NCI-H2029 treated with DMSO at 0.1 percent for 48 hours (cell line): ENCODE measurements at places on chromosomes 11 and 22.

DNA sequence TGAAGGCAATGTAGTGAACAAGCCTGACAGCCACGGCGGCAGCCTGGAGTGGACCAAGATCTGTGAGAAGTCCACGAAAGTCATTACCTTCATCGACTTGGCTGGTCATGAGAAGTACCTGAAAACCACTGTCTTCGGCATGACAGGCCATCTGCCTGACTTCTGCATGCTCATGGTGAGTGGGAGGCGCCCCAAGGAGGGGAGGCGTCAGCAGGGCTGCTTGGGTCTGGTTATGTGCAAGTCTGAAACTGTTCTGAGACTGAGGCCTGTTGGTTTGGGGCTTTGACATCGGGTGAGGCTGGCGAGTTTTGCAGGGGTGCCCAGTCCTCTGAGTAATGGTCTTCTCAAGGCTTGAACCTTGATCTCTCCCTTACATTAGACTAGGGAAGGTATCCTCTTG, 11.1 kb downstream of the GTPBP1 start:
- no peak for DNase-seq

DNA sequence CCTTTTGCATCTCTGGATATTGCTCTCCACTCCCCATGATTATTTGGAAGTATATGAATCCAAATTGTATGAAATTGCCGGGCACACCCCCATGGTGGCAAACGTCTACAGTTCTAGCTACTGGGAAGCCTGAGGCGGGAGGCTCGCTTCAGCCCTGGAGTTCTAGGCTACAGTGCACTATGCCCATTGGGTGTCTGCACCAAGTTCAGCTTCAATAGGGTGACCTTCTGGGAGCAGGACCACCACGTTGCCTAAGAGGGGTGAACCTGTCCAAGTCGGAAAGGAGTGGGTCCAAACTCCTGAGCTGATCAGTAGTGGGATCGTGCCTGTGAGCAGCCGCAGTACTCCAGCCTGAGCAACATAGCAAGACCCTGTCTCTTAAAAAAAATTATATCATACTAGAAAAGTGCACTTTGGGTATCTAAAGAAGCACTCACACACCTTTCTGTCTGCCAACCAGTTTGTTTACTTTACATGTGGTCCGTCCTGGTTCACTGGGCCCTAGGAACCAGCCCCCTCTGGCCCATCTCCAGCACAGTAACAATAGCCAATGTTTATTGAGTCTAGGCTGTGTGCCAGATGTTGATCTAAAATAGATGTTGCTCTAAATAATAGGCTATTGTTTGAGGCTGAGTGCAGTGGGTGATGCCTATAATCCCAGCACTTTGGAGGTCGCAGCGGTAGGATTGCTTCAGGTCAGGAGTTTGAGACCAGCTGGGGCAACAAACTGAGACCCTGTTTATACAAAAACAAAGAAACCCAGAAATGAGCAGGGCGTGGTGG, 16.4 kb upstream of the KAT5 start:
- peak; percentile 99 for DNase-seq

DNA sequence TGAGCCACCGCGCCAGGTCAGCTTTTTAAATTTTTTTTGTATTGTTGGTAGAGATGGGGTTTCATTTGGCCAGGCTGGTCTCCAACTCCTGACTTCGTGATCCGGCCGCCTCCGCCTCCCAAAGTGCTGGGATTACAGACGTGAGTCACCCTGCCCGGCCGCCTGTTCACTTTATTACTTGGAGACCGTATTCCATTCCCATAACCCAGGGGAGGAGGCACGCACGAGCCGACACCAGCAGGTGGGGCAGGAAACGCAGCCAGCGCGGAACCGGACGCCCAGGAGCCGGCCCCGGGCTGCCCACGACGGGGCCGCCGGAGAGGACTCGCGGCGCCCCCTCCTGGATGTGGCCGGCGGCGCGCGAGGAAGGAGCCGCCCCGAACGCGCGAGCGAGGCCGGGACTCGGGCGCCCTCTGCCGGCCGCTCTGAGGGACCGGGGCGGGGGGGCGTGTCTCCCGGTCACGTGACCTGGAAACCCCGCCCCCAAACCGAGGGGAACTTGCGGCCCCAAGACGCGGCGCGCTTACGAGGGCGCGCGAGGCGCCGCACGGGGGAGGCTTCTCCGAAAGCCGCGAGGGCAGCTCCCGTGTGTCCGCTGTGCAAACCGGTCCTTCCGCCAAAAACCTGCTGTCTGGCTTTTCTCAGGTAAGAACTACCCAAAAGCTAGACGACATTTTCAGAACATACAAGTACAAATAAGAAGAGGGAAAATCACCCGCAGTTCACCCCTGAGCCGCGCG, 11.6 kb upstream of the RNH1 start:
- DNase-seq = peak; percentile 20

DNA sequence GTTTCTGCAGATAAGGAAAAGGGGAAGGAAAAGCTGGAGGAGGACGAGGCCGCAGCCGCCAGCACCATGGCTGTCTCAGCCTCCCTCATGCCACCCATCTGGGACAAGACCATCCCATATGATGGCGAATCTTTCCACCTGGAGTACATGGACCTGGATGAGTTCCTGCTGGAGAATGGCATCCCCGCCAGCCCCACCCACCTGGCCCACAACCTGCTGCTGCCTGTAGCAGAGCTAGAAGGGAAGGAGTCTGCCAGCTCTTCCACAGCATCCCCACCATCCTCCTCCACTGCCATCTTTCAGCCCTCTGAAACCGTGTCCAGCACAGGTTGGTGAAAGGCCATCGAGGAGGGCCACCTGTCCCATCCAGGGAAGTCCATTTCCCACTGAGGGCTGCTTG, 5.6 kb downstream of the TEF start:
- DNase-seq = no peak

DNA sequence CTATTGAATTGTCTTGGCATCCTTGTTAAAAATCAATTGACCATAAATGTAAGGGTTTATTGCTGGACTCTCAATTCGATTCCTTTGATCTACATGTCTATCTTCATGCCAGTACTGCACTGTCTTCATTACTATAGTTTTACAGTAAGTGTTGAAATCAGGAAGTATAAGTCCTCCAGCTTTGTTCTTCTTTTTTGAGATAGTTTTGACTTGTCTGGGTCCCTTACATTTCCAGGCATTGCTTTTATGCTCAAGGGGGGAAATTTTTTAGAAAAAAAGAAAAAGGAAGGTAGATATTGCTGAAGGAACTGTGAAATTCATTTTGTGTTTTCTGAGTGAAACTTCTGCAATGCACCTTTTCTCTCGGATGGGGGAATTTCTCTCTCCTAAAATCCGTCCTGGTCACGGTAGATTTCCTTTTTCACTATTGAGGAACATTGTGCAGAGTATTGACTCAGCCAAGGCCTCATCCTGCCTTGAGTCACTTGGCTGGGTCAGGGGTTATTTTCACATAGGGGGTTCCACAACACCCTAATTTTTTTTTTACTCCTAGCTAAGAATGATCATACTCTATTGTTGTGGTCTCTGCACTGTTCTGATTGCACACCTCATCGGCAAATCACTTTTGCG, 2.8 kb upstream of the ACER3 start:
- no peak for DNase-seq

DNA sequence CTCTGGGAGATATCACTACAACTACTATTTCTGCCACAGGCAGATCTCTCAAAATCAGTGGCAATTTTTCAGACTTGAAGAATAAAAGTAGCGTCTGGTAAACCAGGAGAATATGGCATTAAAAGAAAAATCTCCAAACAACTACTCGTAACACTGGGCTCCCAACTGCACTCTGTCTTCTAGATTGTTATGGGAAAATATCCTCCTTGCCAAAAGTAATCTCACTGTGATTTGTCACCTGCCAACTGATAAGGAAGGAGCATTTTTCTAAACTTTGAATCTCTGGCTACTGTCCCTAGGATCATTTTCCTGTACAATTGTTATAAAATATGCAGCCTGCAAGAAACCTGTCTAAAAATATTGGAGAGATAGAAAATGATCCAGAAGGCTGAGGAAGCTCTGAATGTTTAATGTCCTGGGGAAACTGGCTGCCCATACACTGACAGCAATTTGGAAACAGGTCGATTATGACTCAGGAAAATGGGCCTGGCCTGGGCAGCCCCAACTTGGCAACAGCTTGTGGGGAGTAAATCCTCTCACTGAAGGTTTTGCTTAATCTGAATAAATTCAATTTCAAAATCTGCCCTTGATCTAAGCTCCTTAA, 90.5 kb upstream of the DBX1 start:
- no peak for DNase-seq

- no peak for DNase-seq
Observed at GRCh38 chr11:3855808-3856491, 486 bp downstream of the STIM1 start.

GRCh38 chr22:29854432-29854831, 16.4 kb upstream of the ASCC2 start:
- DNase-seq = no peak

DNA sequence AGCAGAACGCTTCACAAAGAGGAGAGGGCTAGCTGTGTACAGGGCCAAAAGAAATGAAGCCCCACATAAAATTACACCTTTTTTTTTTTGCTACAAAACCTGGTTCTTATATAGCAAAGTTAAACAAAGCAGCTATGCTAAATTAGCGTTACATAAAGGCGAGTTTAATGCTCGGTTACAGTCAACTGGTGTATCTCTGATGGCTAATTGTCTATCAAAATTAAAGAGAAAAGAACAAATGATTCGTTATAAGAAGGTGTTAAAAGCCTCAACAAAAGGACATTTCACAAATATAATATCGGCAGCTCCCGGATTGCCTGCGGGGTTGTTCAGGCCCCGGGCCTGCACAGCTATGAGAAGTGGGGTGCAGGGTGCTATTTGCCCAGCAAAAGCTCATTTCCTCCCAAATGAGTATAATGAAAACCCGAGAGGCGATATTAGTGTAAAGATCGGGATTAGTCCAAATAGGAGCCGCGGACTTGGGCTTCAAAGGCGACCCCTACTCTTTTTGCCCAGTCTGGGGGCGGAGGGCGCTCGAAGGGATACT, 13.3 kb upstream of the PAX6 start:
- no peak for DNase-seq

DNA sequence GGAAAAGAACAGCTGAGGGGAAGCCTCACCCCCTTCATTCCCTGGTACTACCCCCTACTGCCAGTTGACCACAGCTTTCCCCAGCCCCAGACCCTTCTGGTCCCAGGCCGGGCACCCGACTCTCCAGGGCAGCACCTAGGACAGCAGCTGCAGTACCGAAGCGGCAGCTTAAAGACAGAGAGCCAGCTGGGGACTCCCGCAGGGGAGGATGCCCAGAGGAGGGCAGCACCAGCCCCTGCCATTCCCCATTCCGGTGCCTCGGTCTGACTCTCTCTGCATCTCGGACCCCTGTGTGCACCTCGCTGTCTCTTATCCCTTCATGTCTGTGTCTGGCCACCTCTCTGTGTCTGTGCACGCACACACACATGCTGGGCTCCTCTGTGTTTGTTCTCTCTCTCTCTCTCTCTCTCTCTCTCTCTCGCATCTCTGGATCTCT, 9.4 kb downstream of the IGSF9B start:
- DNase-seq = no peak

- no peak for DNase-seq
Observed at GRCh38 chr11:106397787-106398501, 320.5 kb downstream of the AASDHPPT start.

- no peak for DNase-seq
Observed at GRCh38 chr22:16949561-16949960, 58.5 kb downstream of the GAB4 start.

- DNase-seq = peak; percentile 6
Observed at GRCh38 chr22:22877523-22878210, 9.9 kb upstream of the IGLL5 start.

GRCh38 chr11:28666632-28667031, 558.4 kb downstream of the METTL15 start:
- DNase-seq = no peak

- DNase-seq = no peak
Observed at GRCh38 chr11:128188346-128189004, 398.9 kb downstream of the ETS1 start.

GRCh38 chr22:46659791-46660186, 39.6 kb downstream of the GRAMD4 start:
- DNase-seq = no peak

GRCh38 chr11:78995171-78995570, 420.5 kb upstream of the NARS2 start:
- DNase-seq = no peak

DNA sequence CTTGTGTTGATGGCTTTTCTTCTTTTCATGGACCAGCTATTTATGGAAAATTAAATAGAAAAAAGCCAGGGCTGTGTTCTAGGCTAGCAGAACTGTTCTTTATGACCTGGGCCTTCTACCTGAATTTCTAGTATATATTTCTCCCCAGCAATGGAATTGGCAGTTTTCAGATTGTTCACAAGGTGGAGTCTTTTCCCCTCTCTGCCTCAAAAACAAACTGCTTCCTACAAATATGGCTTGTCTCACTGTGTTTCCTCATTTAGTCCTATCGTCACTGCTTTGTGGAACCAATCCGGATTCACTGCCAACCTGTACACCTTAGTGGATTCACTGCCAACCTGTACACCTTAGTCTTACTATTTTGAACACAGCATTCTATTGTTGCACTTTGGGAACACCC, 5.0 kb upstream of the APOL5 start:
- DNase-seq = no peak

GRCh38 chr11:118058311-118059245, 18.3 kb upstream of the TMPRSS4 start:
- DNase-seq = no peak

- no peak for DNase-seq
Observed at GRCh38 chr11:69828971-69829344, 9.7 kb upstream of the FGF3 start.

GRCh38 chr11:23280088-23280487, 419.8 kb upstream of the CCDC179 start:
- DNase-seq = no peak

DNA sequence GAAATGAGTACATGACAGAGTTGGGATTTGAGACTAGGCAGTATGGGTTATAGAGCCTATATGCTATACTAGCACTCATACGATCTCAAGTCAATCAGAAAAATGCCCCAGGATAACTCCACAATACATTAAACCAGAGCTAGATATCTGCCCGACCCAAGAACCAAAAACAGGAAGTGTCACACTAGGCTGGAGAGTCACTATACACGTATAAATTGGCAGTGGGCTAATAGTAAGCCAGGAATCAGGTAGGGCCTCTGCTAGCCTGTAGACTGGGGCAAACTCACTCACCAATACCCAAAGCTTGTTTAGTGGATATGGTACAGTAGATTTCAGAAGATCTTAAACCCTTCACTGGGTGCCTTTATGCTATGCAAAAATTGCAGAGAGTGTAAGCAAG, 16.2 kb upstream of the EIF4G2 start:
- DNase-seq = no peak

DNA sequence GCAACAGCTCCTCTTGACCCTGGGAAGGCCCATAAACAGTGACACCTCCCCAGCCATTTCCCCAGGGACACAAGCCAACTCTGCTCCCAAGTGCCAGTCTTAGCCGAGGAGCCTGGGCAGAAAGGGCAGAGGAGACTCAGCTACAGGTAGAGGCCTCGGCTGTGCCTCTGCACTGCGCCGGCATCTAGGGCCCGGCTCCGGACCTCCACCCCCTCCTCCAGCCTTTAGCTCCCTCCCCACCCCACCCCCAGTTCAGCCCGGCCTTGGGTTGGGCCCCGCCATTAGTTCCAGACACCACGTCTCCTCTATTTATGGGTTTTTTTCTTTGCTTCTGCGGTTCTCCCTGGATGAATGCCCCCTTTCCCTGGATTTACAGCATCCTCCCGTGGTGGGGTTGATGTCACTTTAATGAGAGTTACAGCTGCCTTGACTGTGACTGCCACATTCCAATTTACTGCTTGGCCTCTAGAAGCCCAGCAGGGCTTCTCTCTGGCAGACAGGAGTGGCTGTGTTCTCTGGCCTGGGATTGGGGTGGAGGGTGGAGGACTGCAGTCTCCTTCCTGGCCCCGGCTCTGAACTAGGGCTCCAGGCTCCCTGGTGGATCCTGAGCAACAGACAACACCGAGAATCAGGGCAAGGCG, 13.5 kb upstream of the OAF start:
- no peak for DNase-seq

- no peak for DNase-seq
Observed at GRCh38 chr11:10730151-10730550, 20.9 kb upstream of the CTR9 start.
